Fibroblast of skin of abdomen (primary cell): ENCODE measurements at places on chromosomes 4 and X.

DNA sequence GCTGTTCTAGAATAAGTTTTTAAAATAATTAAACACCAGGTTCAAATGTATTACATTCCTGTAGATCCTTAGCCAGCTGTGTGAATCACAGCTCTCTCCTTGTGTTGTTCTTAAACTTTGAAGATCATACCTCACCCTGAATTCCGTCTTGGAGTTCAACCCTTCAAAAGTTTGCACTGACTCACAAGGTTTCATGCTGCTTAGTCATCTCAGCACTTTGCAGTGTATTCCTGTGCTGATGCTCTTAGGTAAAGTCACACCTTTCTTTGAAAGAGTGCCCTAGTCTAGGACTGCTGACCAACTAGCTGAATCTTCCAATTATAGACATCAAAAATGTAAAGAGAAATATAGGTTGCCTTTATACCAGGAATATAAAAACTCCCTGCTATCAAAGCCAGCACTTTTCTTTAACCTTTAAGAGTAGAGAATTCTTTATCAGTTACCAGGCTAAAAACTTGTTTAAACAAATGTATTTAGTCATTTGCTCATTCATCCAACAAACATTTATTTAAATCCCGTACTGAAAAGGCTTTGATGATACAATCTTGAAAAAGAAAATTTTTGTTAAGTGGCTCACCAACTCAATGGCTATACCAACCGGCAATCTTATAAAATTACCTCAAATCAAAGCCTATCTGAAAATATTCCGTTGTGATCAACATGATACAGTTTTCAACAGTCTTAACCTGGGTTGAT lies 169.7 kb downstream of the RAP1GDS1 start:
- DNase-seq: peak; percentile 83

GRCh38 chrX:154333837-154334271 lies 38.3 kb downstream of the TKTL1 start:
- no peak for DNase-seq

GRCh38 chr4:41880022-41880837 lies 55.0 kb upstream of the TMEM33 start:
- no peak for DNase-seq

DNA sequence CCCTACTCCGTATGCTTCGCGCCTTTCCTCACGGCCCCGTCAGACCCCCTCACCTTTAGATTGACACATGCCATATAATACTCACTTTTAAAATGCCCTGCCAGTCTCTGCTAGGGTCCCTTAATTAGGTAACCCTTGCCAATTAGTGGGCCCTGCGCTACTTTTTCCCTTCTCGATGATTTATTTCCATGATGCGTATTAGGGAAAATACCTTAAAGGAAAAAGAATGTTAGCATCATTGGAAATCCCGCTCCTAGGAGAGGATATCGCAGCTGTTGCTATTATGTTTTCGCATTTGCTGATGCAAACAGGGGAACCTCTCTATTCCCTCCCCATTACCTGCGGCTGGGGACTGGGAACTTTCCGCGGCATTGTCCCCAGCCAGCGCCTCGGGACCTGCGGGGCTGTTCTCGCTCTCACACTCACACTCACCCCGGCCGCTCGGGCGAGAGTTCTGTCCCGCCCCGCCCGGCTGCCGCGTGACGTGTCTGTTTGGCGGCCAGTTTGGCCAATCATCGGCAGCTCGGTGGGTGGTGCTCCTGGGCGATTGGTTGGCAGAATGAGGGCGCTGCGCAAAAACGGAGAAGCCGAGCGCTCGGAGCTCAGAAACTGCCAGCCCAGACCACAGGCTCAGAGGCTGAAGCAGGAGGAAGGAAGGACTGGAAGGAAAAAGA lies at the start of gene PCDH10:
Gene PCDH10, plus strand, starts transcription at position 605 of the 674 bp plus-strand sequence. CDS start 847 bp downstream, outside the sequence.
- peak; percentile 96 for DNase-seq

- DNase-seq: peak; percentile 3
Observed at GRCh38 chr4:114599231-114599902, 760 bp downstream of the UGT8 start.

DNA sequence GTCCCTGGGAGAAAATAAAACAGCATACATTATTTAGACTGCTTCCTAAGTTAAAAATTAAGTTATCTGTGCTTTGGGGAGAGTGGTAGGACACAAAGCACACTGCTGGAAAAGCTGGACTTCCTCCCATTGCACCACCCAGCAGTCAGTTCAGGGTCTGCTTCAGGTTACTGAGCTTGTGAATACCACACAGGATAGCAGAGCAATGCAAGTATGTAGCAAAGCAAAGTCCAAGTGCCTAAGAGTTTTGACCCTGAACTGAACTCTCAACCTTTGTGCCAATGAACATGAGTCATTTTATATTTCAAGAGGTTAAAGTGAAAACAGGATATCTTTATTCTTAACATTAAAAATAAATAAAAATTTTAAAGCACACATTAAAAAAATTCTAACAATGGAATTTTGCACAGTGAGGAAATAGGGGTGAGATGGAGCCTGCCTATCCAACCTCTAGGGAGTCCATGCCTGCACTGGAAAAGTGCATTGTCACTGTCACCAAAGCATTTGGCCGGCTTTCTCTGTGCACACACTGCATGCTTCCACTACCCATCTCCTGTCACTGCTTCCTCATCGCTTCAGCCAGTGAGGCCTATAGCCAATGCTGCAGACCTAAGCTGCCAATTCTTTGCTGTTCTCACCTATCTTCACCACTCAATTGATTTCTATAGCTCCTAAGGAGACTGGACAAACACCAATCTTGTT lies 50.9 kb downstream of the ABCG2 start:
- DNase-seq: peak; percentile 7

DNA sequence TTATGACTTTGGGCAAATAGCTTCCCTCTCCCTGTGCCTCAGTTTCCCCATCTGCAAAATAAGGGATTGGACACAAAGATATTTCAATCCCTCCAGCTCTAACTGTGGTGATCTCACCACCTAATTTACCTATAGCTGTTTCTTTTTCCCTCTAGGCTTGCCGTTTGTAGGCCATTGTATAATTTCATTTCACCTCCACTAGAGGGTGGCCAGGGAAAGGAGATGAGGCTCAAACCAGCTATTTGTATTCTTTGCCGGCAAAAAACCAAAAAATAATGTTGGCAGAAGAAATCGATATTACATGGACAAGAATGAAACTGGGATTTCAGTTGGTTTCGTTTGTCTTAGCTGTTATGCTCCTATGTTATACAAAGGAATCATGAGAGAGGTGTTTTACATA lies 36.1 kb upstream of the DOCK11 start:
- peak; percentile 53 for DNase-seq

GRCh38 chrX:1581132-1581531 lies 10.3 kb upstream of the AKAP17A start:
- DNase-seq: no peak

DNA sequence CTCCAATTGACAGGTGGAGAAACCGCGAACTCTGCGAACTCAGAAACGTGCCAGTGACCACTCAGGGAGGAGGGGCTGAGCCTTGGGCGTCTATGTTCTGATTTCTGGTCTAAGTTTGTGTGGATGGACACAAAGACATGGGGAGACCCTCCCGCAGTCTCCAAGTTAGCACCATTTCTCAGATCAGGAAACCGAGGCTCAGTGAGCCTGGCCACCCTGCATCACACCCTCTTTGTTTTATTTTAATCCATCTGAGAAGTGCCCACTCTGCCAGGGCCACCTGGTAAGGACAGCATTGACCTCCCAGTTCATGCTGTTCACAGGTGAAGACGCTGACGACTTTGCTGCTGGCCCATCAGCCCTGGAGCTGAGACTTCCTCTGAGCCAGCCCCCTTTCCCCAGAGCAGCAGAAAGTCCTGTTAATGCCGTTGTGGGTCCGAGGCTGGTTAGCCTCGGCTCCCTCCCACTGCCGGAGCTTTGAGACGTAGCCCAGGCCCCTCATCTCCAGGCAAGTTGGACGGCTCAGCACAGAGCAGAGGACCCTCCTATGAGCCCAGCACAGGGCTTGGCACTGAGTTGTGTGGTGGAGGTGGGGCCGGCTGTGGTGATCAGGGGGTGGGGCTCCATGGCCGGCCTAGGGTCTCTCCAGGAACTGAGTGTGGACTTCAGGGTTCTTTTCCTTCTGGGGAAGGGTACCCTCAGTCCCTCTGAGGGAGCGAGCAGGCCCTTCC lies 43.7 kb downstream of the PSAPL1 start:
- no peak for DNase-seq

DNA sequence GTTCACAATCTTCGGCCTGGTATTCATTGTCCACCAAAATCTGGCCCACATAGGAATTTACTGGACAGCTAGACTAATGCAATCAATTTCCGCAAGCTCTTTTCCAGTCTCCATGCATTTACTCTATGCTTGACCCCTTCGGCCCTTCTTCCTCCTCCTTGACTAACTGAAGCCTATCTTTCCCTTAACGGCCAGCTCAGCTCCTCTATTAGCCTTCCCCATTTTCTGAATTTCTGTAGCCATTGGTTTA lies 1.2 kb upstream of the PHKA2 start:
- no peak for DNase-seq
